Hindlimb muscle (tissue), 1 donor: ENCODE measurements at places on chromosomes 6 and 20. TPM values are rescaled to one million over a fixed set of nuclear protein-coding genes. Genes with fewer than 3 reads are reported as not detected.

- DNase-seq, result no peak
These were observed 106.5 kb downstream of the CDC5L start for GRCh38 chr6:44494011-44494501.

The PIGT gene
- 83.3 TPM for polyA plus RNA-seq

The C20orf204 gene
- 1.0 TPM for polyA plus RNA-seq

GRCh38 chr6:111806165-111806547, 67.1 kb downstream of the FYN start:
- no peak for DNase-seq

The TSBP1 gene
- not detected for polyA plus RNA-seq

The BNIP5 gene
- polyA plus RNA-seq, result 0.28 TPM

GRCh38 chr20:41769592-41770018, 151.4 kb upstream of the CHD6 start:
- no peak for DNase-seq

- no peak for DNase-seq
These were observed 122.9 kb downstream of the RNF144B start for GRCh38 chr6:18509871-18510643.

DNA sequence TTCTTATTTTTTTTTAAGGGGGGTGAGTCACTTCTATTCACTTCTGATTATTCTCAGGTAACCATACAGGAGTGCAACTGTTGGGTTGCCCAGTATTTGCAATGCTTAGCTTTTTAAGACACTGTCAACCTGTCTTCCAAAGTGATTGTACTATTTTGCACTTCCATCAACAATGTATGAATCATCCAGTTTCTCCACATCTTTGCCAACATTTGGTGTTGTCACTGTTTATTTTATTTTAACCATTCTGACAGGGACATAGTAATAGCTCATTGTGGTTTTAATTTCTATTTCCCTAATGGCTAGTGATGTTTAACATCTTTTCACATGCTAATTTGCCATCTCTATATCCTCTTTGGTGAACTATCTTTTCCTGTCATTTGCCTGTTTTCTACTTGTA, 1.4 kb upstream of the SLC13A3 start:
- DNase-seq, result no peak

The LPIN3 gene
- polyA plus RNA-seq, result 4.7 TPM

The IL17A gene
- not detected for polyA plus RNA-seq

DNA sequence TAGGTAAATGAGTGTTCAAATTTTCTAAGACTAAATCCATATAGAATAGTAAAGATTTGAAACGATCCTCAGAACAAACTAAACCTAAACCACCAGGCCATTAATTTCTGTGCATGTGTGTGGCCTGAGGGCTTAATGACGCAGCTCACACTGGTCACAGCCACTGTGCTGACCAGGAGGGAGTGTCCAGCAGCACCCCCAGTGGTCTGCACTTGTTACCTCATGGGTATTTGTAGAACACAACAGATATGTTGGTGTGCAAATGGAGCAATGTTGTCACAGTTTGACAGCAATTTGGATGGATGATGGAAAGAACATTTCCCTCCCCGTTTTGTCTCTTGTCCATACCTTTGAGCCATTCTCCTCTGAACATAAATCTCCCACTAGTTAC, 122.4 kb upstream of the EXOC2 start:
- no peak for DNase-seq

The ADISSP gene
- polyA plus RNA-seq, result 29.1 TPM

- no peak for DNase-seq
These were observed 35.8 kb downstream of the CDC5L start for GRCh38 chr6:44423306-44423705.

The RFX6 gene
- not detected for polyA plus RNA-seq

The LRRN4 gene
- 0.23 TPM for polyA plus RNA-seq

DNA sequence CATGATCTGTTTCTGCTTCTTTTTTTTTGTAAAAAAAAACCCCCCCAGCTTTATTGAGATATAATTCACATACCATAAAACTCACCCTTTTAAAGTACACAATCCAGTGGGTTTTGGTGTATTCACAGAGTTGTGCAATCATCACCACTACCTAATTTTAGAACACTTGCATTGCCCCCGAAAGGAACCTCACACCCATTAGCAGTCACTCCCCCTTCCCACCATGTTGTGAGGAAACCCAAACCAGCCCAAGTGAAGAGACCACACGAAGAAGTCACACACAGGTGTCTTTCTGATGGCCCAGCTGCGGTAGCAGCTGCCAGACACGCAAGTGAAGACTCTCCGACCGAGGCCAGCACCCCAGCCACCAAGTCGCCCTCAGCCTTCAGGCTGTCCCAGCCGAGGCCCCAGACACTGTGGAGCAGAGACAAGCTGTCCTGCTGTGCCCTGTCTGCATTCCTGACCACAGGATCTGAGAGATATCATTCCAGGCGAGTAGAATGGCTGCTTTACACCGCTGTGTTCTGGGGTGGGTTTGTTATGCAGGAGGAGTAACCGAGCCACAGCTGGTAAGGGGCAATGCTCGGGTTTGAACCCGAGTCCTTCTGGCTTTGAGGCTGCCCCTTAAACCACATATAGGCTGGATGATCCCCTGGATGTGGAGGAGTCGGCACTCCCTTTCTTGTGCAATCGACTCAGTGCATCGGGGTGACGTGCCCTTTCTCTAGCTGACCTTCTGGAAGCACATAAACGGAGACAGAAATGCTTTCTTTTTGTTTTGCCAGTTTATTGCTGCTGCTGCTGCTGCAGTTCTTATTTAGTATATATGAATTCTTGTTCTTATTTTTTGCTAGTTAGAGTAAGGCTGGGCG, 59.1 kb upstream of the PTPN1 start:
- no peak for DNase-seq

DNA sequence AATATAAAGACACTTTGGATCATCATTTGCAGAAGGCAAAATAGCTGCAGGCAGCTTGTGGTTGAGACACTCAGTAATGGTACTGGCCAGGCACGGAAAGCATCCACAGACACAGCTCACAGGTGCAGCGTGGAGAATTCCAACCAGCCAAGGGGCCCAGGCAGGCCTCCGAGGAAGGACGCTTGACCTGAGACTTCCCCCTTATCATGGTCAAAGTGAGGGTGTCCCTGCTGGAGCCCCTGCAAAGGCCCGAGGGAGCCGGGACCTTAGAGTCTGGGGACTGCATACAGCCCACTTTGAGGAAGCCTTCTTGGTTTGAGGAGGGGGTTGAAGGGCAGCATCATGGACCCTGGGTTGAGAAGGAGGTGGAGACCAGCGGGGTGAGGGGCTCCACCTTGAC, 15.1 kb upstream of the MYT1 start:
- no peak for DNase-seq

DNA sequence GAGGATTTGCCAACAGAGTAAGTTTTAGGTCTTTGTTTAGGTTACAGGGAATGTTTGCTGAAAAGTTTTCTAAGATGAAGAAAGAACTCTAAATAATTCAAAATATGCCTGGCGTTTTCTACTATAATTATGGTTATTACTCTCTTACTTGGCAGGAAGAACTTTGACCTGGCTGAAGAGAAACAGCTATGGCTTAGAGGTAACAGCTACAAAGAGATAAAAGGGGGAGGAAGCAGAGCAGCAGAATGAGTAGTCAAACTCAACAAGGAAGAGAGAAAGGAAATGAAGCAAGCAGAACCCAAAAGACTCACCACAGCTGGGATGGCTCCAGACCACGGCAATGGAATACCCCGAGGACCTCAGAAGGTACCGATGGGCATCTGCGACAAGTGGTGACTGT, 95.6 kb downstream of the KIF16B start:
- no peak for DNase-seq

- no peak for DNase-seq
These were observed 114.8 kb downstream of the DHX35 start for GRCh38 chr20:39076958-39077357.

GRCh38 chr20:40902661-40903060, 126.0 kb upstream of the TOP1 start:
- DNase-seq, result no peak

The BCAS4 gene
- polyA plus RNA-seq, result 4.0 TPM

DNA sequence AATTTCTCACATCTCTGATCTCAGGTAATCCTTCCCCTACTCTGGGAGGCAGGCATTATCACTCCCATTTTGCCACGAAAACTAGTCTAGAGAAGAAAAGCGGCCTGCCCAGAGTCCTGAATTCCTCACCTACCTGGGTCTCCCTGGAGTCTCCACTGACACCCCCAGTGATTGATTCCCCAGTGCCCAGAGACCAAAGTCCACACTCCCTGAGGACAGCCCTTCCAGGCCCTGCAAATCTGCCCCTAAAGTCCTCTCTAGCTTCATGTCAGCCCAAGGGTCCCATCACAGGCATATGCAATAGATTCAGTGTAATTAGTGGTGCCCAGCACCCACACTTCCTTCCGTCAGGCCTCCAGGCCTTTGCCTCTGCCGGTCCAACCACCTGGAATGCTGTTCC, 47.2 kb downstream of the MAFB start:
- DNase-seq, result no peak

DNA sequence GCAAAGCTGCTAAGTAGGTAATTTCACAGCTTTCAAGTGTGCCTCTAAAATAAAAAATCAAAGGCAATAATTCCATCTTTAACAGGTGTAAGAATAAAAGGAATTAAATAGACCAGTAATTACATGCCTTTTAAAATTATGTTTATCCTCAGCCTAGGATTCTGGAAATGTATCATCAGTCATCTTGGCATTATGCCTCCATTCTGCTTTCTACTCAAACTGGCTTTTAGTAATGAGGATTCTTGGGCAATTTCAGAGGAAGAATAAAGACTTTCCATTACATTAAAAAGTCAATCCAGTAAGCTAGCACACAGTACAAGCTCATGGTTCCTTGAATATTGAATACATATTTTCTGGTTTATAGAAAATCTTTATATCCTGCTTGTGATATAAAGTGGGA, 44.7 kb downstream of the GSTA2 start:
- no peak for DNase-seq

GRCh38 chr6:128278836-128279235, 241.6 kb downstream of the PTPRK start:
- DNase-seq, result no peak

The LY6G5B gene
- polyA plus RNA-seq, result 11.7 TPM

The FNDC11 gene
- polyA plus RNA-seq, result 0.13 TPM

DNA sequence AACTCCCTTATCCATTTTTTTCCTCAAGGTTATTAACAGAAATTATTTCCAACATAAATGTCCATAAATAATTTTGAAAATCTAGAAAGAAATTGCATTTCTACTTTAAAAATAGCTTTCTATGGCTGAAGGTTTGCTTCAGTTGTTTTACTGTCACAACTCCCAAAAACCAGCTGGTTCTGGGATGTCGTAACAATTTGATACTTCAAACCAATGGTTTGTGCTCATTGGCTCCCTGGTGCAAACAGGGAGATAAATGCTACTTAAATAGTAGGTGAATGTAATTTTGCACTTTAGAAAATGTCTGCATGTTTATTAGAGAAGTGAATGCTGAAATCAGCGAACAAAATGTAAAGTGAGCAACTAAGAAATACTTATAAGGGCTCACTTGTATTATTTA, 31.1 kb downstream of the LAMA2 start:
- no peak for DNase-seq

The PRL gene
- 0.67 TPM for polyA plus RNA-seq

The XKR7 gene
- polyA plus RNA-seq, result 0.05 TPM
